ENCODE measurements at places on chromosomes 7 and 10. TPM values are rescaled to one million over a fixed set of nuclear protein-coding genes. Genes with fewer than 3 reads are reported as not detected.

PLCE1 gene
- 5.7 TPM for total RNA-seq

GRCh38 chr7:17466216-17466615, 167.8 kb downstream of the AHR start:
- H3K4me3 ChIP-seq, result no peak overlapping the region
- H3K27me3 ChIP-seq, result no peaks in the 10 kb centered on the region
- DNase-seq, result no peak

INA gene
- total RNA-seq, result 36.4 TPM

PPP1R3A gene
- total RNA-seq, result not detected

ASAH2B gene
- 7.3 TPM for total RNA-seq

DNA sequence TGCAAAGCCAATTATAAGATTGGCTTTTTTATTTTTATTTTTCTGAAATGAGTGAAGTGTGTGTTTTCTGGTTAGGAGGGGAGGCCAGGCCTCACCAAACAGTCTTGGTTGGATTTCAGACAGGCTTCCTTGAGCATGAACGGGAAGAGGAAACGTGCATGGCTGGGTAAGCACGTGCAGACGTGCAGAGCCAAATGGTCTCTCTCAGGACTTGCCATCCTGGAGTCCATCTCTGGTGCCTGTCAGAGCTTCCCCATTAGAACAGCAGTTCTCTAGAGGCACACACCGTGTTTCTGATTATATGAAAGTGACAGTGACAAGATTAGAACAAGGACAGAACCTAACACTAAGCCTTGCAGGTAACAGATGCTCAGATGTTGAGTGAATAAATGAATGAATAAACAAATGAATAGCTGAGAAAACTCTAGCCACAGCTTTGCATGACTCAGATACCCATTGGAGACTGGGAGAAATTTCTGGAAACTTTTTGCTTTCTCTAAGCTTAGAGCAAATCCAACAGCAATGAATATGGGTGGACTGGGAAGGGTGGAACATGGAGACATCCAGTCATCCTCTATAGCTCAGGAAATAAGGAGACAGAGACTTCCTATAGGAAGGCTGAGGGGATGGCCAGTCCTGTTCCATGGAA, 11.8 kb upstream of the CALD1 start:
- DNase-seq, result no peak
- no peak overlapping the region for H3K27ac ChIP-seq
- H3K4me1 ChIP-seq, result peaks cover 8% of the 10 kb centered on the region
- H3K27me3 ChIP-seq, result no peaks in the 10 kb centered on the region

GRCh38 chr10:125055446-125055845, 104.9 kb downstream of the CTBP2 start:
- peak overlapping the region; percentile 45 for H3K4me3 ChIP-seq
- peaks cover 11% of the 10 kb centered on the region for H3K36me3 ChIP-seq
- DNase-seq, result no peak

C10orf71 gene
- total RNA-seq, result not detected

DNA sequence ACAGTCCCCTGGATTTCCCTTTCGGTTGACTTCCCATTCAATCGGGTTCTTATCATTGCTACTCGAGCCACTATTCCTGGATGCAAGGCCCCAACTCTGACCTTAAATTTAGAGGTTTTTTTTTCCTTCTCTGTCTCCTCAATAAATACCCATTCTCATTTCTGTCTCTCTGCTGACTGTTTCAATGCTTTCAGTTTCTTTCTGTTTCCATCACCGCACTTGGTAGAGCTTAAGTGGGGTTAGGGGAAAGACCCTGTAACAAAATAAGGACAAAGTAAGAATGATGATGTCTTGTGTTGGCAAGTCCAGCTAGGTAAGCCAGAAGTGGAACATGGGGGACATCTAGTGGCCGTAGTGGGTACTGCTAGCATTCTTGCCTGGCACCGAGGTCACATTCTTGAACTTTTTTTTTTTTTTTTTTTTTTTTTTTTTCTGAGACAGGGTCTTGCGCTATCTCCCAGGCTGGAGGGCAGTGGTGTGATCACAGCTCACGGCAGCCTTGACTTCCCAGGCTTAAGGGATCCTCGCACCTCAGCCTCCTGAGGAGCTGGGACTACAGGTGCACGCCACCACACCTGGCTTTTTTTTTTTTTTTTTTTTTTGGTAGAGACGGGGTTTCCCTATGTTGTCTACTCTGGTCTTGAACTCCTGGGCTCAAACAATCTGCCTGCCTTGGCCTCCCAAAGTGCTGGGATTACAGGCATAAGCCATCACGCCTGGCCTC, 40.3 kb downstream of the ZC3HC1 start:
- H3K27me3 ChIP-seq, result no peaks in the 10 kb centered on the region
- no peak overlapping the region for H3K4me3 ChIP-seq
- H3K36me3 ChIP-seq, result no peaks in the 10 kb centered on the region
- DNase-seq, result peak; percentile 98
- peaks cover 10% of the 10 kb centered on the region for H3K4me1 ChIP-seq

GRCh38 chr10:109723305-109723704, 200.0 kb downstream of the XPNPEP1 start:
- H3K36me3 ChIP-seq, result no peaks in the 10 kb centered on the region
- no peak for DNase-seq
- H3K27ac ChIP-seq, result no peak overlapping the region
- peaks cover 17% of the 10 kb centered on the region for H3K4me1 ChIP-seq
- no peak overlapping the region for H3K4me3 ChIP-seq

GRCh38 chr10:63986536-63986935, 465.3 kb downstream of the REEP3 start:
- H3K27ac ChIP-seq, result no peak overlapping the region
- H3K4me3 ChIP-seq, result no peak overlapping the region
- H3K36me3 ChIP-seq, result peaks cover 11% of the 10 kb centered on the region
- no peaks in the 10 kb centered on the region for H3K4me1 ChIP-seq

- peaks cover 6% of the 10 kb centered on the region for H3K4me1 ChIP-seq
- no peak for DNase-seq
- no peak overlapping the region for H3K27ac ChIP-seq
- no peaks in the 10 kb centered on the region for H3K36me3 ChIP-seq
Measured at GRCh38 chr7:114937446-114937845, 15.6 kb downstream of the MDFIC start.

- DNase-seq, result no peak
- no peak overlapping the region for H3K4me3 ChIP-seq
- H3K27ac ChIP-seq, result no peak overlapping the region
- peaks cover 2% of the 10 kb centered on the region for H3K36me3 ChIP-seq
- H3K4me1 ChIP-seq, result peaks cover 13% of the 10 kb centered on the region
- no peaks in the 10 kb centered on the region for H3K27me3 ChIP-seq
Measured at GRCh38 chr10:52020702-52021101, 293.4 kb upstream of the DKK1 start.

CFAP70 gene
- 0.84 TPM for total RNA-seq

- H3K4me3 ChIP-seq, result peak overlapping the region; percentile 79
- no peak for DNase-seq
- no peaks in the 10 kb centered on the region for H3K36me3 ChIP-seq
- H3K27ac ChIP-seq, result no peak overlapping the region
Measured at GRCh38 chr10:120457431-120458172, 575 bp downstream of the PLPP4 start.

AKR1B15 gene
- total RNA-seq, result not detected

- no peak overlapping the region for H3K4me3 ChIP-seq
- H3K4me1 ChIP-seq, result no peaks in the 10 kb centered on the region
- no peak overlapping the region for H3K27ac ChIP-seq
- H3K27me3 ChIP-seq, result no peaks in the 10 kb centered on the region
- no peaks in the 10 kb centered on the region for H3K36me3 ChIP-seq
- no peak for DNase-seq
Measured at GRCh38 chr7:145557805-145558204, 558.8 kb upstream of the CNTNAP2 start.

DNA sequence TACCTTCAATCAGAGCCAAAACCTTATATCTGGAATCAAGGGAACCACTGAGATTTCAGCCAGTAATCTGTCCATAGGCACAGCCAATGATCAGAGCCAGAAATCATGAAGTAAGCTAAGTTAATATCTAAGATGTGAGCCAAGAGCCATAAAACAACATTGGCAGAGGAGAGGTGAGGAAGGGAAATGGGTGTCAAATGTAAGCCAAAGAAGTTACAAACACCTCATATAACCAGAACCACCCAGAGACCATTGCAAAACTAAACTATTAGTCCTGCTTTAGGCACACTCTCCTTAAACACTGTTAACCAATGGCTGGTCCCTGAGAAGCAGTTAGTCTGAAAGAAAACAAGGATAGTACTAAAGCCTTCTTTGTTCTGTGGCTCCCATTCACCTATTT, 173.1 kb downstream of the HPSE2 start:
- peaks cover 4% of the 10 kb centered on the region for H3K4me1 ChIP-seq
- DNase-seq, result no peak
- peaks cover 4% of the 10 kb centered on the region for H3K27me3 ChIP-seq

GTF2I gene
- total RNA-seq, result 381 TPM

CARD11 gene
- total RNA-seq, result 0.59 TPM

DNA sequence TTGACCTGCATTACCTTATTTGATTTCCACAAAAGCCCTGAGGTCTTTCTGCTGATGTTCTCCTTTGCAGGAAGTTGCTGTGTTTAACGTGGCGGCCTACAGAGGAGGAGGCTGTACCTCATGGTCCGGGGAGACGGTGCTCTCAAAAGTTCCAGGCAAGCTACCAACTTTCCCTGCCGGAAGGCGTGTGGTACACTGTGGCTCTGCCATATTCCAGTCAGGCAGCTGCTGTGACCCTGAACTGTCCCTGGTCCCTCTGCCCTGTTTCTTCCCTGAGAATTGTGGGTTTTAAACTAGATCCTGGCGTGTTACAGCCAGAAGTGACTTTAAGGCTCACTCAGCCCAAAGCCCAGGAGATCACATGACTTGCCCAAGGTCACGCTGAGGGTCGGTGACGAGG, 139.2 kb downstream of the TEX36 start:
- no peak for DNase-seq
- H3K36me3 ChIP-seq, result no peaks in the 10 kb centered on the region
- H3K27me3 ChIP-seq, result no peaks in the 10 kb centered on the region
- H3K4me1 ChIP-seq, result peaks cover 25% of the 10 kb centered on the region
- no peak overlapping the region for H3K4me3 ChIP-seq

DNA sequence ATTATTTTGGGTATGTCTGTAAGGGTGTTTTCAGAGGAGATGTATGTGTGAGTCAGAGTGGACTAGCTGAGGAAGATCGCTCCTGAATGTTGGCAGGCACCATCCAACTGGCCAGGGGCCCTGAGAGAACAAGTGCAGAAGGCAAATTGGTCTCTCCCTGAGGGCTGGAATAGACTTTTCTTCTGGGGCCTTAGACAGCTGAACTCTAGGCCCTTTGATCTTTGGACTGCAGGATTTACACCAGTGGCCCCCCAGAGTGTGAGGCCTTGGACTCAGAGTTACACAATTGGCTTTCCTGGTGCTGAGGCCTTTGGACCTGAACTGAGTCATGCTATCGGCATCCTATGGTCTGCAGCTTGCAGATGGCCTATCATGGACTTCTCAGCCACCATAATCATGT, 217.2 kb downstream of the REEP3 start:
- no peak for DNase-seq
- no peaks in the 10 kb centered on the region for H3K36me3 ChIP-seq
- peaks cover 13% of the 10 kb centered on the region for H3K4me1 ChIP-seq
- H3K27ac ChIP-seq, result no peak overlapping the region

- H3K27ac ChIP-seq, result no peak overlapping the region
- H3K27me3 ChIP-seq, result peaks cover 10% of the 10 kb centered on the region
- peaks cover 10% of the 10 kb centered on the region for H3K4me1 ChIP-seq
- no peak overlapping the region for H3K4me3 ChIP-seq
- H3K36me3 ChIP-seq, result no peaks in the 10 kb centered on the region
- no peak for DNase-seq
Measured at GRCh38 chr7:1058311-1058710, 14.0 kb downstream of the GPR146 start.

DNA sequence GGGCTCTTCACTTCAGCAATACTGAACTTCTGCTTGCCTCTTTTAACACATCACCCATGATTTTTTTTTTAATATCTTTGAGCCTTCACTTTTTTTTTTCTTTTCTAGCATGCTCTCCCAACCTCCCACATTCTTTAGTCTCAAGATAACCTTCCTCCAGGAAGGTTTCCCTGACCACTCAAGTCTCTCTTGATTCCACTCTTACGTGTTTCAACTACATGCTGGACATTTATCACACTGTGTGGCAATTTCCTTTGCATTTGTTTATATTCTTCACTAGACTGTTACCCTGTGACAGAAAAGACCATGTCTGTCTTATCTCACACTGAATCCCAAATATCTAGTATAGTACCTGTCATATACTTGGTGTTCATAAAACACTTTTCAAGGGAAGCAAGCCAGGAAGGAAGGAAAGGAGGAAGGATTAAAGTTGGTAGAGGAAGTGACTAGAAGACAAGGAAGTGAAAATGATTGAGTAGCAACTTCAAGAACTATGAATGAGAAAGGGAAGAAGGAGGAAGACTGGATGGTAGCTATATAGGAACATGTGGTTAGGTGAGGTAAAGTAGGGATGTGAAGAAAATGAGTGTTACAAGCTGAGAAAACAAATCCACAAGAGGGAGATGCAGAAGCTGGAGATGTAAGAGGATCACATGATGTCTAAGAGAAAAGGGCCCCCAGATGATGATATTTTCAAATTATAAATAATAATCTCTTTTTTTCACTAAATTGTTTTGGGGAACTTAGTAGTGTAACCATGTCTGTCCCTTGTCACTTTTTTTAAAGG, 40.4 kb downstream of the IFIT5 start:
- peaks cover 2% of the 10 kb centered on the region for H3K27me3 ChIP-seq
- no peaks in the 10 kb centered on the region for H3K36me3 ChIP-seq
- no peak for DNase-seq
- no peak overlapping the region for H3K27ac ChIP-seq
- no peak overlapping the region for H3K4me3 ChIP-seq
- no peaks in the 10 kb centered on the region for H3K4me1 ChIP-seq

DNA sequence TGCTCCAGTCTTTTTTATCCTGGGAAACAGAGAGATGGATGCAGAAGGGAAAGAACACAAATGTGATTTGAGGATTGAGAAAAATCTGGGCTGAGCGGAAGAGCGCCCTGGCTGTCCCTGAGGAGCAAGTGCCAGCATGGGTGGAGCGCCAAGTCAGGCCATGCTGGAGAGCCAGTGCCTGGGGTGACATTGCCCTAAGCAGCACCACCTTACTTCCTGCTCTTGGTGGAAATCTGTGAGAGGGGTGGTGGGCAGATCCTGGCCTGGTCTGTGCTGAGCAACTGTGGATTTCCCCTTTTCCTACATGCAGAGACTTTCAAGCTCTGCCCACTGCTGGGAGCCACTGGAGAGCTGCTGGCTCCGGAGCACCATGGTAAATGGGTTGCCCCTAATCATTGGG, 36.9 kb downstream of the DDIT4 start:
- H3K36me3 ChIP-seq, result no peaks in the 10 kb centered on the region
- H3K4me3 ChIP-seq, result no peak overlapping the region
- H3K27me3 ChIP-seq, result no peaks in the 10 kb centered on the region
- no peak for DNase-seq
- H3K4me1 ChIP-seq, result peaks cover 13% of the 10 kb centered on the region
- no peak overlapping the region for H3K27ac ChIP-seq
